ENCODE measurements at places on chromosomes 2 and 18.

DNA sequence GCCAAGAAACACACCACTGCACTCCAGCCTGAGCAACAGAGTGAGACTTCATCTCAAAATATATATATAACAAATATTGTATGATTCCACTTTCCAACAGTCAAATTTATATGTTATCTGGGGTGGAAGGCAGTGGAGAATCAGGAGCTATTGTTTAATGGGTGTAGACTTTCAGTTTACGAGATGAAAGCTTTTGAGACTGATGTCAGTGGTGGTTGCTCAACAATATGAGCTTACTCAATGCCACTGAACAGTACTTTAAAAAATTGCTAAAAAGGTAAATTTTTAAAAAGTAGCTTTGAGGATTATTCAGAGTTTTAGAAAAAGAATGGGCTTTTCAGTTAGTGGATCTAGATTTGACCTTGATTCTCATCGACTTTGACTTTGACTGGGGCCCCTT lies 105.9 kb upstream of the ST6GAL2 start:
- no peak for DNase-seq

GRCh38 chr2:47309472-47309951 lies 93.4 kb upstream of the MSH2 start:
- DNase-seq = no peak

- no peak for DNase-seq
Observed at GRCh38 chr18:52715421-52715820, 375.4 kb downstream of the DCC start.

DNA sequence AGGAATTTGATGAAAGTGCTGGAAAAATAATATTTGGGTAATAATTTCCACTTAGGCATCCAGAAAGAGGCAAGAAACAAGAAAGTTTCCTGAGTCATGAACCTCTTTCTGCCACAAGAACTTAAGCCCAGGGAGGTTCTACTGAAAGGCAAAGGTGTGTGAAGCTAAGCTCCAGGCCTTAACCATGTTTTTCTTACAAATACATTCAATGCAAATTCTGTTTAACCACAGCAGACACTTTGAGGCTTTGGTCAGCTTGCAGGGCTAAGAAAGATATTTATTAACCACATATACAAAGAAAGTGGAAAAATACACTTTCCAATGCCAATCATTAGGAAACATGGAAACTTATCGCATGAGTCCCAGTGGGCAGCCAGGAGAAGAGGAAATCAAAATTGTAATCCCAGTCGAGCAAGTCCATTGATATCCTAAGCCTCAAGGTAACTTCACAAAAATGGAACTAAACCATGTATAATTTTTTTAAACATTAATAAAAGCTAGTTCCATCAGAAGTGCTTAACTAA lies 68.3 kb downstream of the PIEZO2 start:
- no peak for DNase-seq

DNA sequence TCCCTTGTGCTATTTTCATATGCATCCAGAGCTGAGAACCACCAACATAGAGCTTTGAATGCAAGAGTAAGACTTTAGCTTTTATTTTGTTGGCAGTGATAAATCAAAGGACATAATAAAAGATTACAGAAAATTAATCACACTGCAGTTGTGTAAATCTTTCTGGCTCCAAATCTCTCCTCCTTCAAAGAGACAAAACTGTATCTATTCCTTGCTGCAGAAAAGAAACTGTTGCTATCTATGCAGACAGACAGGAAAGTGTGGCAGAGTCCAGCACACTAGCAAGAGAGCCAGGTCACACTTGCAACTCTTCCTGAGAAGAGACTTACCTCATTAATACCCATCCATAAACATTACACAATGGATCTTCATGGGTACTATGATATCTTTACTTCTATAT lies 57.5 kb downstream of the DTNB start:
- DNase-seq = no peak

DNA sequence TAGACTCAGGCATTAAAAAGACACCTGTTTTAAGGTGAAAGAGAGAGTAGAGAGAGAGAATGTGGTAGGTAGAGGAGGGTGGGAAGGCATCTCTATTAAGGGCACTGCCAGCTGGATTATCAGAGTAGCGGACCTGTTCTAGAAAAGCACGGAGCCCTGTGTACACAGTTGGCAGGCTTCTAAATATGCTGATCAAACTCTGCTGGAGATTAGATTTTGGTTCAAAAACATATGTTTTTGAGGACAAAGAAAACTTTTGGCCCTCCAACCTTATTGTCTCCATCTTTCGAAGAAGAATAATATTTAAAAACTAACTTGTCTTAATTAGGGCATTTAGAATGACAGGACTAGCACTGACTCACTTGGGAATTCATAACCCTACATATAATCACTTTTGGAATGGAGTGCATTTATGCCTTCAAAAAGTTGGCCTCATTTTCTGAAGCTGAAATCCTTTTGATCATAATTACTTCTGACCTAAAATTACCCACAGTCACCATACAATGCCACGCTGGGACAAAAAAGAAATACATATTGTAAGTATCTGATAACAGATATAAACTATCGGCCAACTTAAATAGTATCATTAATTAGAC lies 254.6 kb downstream of the MEIS1 start:
- no peak for DNase-seq

- no peak for DNase-seq
Observed at GRCh38 chr18:14970027-14970426, 222.1 kb downstream of the ANKRD30B start.

DNA sequence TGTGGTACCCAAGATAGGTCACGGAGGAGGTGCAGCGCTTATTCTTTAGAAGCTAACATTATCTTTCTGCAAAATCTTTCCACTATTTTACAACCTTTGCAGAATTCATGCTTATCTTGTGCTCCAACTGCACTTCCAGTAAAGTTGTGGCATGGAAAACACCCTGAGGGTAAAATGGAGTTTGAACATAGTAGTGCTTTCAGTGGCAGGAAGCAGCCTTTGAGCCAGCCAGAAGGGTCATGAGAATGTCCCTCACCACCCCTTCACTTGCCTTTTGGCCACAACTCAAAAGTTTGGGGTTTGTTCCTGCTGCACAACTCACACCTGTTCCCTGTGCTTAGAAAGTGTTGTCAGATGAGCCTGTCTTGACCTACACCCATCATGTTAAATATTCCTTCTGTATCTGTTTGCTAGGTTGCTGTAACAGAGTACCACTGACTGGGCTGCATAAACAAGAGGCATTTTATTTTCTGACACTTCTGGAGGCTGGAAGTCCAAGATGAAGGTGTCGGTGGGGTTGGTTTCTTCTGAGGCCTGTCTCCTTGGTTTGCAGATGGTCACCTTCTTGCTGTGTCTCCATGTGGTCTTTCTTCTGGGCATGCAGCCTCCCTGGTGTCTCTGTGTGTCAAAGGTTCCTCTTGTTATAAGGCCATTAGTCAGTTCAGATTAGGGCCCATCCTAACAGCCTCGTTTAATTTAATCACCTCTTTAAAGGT lies 194.1 kb downstream of the SMAD7 start:
- DNase-seq = no peak

DNA sequence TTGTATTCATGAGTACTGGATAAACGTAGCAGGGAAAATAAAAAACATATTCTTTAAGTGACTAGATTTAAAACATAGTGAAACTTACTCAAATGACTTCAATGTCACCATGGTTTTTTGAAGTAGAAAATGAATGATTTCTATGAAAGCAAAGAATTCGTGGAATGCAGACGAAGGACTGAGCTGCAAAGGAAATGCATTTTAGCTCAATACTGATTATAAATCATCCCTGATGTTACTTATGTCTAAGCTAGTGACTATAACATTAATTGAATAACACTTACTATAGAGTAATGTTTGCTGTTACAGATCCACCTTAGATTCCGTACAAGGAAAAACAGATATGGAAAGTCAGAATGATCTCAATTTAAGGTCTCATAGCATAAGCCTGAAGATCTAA lies 1257.7 kb upstream of the CDH2 start:
- DNase-seq = no peak

DNA sequence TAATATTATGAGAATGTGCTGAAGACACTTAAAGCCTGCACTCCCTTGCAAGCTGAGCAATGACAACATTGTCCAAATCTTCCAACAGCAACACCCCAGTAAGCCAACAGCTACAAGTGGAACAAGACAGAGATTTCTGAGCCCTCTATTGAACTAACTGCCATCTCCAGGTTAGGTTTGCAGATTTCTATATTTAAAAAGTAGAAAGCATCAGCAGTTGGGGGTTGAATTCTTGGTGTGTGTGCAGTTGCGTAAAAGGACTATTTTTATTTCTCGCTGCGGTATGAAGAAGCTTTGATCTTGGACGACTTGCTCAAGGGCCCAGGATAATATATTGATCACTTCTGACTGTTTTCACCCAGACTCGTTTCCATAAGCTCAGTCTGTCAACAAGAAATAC lies 106.2 kb upstream of the ZFP36L2 start:
- DNase-seq = no peak

GRCh38 chr18:42187611-42188380 lies 232.8 kb downstream of the PIK3C3 start:
- DNase-seq = no peak

DNA sequence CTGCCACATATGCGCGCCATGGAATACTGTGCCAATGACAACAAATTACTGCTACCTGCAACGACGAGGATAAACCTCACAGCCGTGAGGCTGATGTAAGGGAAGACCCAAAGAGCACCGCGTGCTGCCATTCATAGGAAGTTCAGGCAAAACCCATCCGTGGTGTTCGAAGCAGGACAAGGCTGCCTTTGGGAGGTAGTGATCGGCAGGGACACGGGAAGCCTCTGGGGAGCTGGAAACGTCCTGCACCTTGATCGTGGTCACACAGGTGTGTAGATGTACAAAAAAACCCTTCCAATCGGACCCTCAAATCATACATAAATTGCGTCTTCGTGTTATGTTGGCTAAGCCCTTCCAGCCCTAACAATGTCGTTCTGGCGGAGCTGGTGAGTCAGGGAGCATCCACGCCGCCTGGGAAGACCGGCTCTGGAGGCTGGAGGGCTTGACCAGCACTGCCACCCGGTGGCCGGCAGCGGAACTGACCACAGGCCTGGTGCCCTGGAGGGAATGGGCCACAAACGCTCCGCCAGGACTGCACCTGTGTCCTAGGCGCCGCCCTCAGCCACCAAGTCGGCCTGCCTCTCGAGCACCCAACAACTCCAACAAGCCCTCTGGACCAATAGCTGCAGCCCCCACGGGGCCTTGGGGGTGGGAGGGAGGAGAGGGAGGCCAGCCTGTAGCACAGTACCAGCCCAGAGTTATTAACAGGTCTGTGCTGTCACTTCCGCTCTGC lies 4.1 kb upstream of the NEURL3 start:
- peak; percentile 68 for DNase-seq

Measured in Kasumi-1 (cell line).